ENCODE measurements at places on chromosomes 2 and 18.

GRCh38 chr2:31729442-31730092 lies 148.8 kb upstream of the SRD5A2 start:
- DNase-seq: peak; percentile 43

- DNase-seq: no peak
Observed at GRCh38 chr2:235577404-235578330, 83.8 kb downstream of the AGAP1 start.

- no peak for DNase-seq
Observed at GRCh38 chr2:65456064-65456463, 23.7 kb upstream of the SPRED2 start.

GRCh38 chr2:58466804-58467203 lies 225.7 kb upstream of the FANCL start:
- DNase-seq: no peak

DNA sequence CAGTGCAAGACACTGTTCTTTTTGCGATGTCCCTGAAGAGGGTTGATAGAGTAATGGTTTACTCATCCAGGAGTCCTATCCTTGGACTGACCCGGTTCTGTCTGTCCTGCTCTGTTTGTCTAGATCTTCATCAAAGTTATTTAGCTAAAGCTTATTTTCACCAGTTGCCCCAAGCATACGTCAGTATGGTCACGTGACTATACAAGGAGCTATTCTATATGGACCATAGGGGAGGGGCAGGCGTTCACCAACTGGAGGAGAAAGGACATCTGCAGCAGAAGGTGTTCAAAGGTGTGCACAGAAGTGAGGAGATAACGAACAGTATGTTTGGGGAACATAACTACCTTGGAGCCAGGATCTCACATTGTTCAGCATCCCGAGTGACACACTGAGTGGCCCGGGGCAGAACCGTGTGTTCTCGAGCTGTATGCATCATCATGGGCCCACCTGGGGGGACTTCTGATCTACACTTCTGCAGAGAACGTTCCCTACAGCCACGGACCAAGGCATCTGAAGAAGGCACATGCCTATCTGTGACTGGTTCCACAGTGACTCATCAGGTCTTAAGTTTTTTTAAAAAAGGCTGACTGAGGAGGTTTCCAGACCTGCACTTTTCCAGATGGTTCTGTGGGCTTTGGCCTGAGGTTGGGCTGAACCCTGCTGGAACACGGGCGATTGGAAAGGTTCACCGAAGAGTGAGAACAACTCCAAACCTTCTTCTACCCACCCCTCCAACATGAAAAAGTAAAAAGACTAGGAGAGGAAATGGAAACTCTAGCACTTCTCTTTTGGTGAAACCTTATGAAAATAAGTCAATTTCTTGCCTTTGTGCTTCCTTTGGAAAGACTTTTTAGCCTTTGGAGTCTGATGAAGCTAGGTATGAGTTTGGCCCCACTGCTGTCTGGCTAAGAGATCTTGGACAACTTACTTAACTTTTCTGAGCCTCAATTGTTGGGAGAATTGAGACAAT lies 68.6 kb upstream of the YWHAQ start:
- no peak for DNase-seq

- no peak for DNase-seq
Observed at GRCh38 chr2:198448789-198449188, 644.4 kb downstream of the PLCL1 start.

- no peak for DNase-seq
Observed at GRCh38 chr18:30682672-30683071, 359.9 kb downstream of the DSC3 start.

- no peak for DNase-seq
Observed at GRCh38 chr2:111715987-111716904, 167.7 kb downstream of the ANAPC1 start.

DNA sequence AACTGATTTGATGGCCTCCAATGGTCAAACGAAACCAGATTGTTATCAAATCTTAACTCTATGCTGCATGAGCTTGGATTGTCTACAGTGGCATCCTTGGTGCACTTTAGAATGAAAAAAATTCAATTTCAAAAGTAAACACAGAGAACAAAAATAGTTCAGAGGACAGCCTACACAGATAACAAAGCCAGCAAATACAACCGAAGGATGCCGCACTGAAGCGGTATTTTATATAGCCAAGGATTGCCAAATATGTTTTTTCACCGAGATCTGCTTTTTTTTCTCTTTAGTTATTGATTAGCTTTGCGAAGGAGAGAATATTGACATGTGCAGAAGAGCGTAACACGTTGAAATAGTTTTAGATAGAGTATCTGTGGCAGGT lies 72.0 kb downstream of the SLC4A3 start:
- DNase-seq: no peak

GRCh38 chr2:11904029-11904428 lies 157.6 kb downstream of the LPIN1 start:
- DNase-seq: peak; percentile 61

DNA sequence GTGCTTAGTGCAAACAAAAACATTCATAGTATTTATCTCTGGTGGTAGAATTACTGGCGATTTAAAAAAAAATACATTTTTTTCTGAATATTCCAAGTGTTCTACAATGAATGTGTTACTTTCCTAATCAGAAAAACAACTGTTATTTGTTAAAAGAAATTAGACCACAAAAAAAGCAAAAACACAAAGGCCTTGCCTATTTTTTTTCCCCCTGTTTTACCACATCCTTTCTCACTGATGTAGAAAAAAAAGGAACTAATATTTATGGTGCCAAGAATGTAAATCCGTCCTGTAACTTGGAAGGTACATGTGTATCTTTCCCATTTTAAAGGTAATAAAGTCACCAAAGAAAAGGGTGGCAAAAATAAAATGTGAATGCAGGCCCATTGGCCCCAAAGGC lies 28.4 kb upstream of the MGAT4A start:
- peak; percentile 66 for DNase-seq

DNA sequence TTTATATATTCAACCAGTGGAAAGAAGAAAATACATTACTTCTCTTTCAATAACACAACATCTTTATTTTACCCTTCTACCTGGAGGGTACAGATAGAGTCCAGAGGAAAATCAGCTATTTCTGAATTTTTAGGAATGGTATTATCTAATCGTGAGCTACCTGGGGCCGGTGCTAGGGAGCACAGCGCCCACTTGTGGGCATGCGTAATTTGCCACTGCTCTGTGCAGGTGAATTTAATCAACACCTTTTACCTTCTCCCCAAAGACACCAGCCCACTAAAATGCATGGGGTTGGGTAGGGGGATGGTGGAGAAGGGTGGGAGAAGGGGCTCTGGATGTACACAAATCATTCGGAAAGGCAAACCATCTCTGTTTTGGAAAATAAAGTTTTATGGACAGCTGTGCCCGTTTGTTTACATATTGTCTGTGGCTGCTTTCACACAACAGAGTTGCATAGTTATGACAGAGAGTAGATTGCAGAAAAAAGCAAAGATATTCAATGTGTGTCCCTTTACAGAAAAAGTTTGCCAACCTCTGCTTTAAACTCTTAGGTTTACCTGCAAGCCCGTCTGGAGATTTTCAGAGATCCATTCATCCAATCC lies 51.5 kb upstream of the DCC start:
- DNase-seq: peak; percentile 19

GRCh38 chr18:63410792-63411191 lies 11.5 kb downstream of the VPS4B start:
- no peak for DNase-seq
